ENCODE measurements at places on chromosomes 12 and 14.

- peak; percentile 74 for DNase-seq
These were observed 10.7 kb downstream of the STAC3 start for GRCh38 chr12:57240066-57240921.

DNA sequence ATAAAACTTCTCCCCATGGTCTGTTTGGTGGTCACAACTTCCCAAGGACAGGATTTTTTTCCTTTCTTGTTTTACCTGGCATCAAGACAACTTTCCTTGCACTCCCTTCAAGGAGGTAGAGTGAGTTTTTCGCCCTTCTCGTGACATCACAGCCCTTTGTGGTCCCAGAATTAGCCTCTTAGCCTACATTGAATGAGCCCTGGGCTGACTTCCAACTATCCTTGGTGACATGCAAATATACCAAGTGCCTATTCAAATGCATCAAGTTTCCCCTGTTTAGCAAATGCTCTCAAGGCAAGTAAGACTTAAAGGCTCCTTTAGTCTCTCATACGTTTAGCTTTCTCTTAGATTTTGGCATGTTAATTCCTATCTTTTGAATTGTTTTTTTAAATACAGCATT is 36.6 kb downstream of the TC2N start:
- DNase-seq: peak; percentile 49

GRCh38 chr12:105106621-105107020 is 910 bp upstream of the WASHC4 start:
- DNase-seq: no peak

DNA sequence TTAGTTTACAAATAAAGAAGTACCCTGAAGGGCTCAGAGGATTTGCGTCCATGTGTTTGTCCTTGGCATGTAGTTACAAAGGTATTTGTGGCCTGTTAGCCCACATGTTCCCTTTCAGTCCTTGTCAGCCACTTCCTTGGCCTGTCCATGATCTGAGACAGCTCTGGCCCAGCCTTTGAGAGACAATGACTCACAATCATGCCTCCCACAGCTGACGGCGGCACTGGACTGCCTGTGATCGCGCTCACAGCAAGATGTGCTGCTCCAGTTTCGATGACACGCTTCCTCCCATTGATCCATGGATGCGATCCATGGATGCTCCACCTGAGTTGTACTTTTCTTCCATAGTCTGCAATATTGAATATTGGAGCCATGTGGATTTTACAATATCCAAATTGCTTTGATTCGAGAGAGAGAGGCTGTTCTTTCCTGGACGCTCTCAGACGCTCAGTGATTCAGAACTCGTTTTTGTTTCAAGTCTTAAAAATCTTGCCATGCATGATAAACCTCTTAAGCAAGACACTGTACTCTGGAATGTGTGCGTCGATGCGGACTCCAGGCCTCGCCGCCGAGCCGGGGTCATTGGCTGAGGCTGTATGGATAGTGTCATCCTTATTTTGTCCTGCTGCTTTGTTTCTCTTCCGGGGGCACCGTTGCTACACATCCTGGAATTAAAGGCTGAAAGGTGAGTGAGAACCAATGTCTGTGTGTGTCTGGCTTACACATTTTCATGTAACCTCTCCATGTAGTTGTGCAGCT is 220.1 kb downstream of the GLT1D1 start:
- DNase-seq: no peak

- DNase-seq: no peak
These were observed 132.7 kb downstream of the PAPOLA start for GRCh38 chr14:96634896-96635295.

DNA sequence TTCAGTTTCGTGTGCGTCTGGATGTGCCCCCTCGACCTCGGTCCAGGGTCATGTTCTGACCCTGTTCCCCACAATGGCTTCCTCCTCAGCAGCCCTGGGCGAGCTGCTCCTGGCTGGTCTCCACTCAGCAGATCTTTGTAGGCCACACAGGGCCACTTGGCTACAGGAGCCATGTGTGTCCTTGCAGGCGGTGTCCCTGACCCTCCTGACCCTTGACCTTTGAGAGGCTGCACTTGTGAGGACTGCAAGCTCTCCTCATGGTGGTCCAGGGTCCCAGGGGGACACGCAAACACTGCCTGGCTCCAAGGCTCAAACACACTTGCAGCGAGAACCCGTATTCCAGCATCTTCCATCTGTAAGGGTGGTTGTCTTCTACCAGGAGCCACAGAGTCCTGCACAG is 7.5 kb upstream of the SIVA1 start:
- DNase-seq: no peak

DNA sequence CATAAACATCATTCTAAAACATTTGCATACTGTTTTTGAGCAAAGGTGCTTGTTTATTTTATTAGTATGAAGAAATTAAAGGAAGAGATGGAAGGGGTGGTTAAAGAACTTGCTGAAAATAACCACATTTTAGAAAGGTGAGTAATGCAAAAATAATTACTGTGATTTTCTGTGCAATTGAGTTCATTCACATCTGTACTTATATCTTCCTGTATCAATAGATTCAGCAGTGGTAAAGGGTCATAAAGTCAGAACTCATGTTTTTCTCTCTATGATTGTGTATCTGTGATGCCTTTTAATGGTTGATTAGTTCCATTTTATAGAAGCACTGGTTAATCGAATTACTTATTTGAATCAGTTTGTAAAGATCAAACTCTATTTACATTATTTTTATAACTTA is 46.0 kb downstream of the TBK1 start:
- DNase-seq: no peak

- DNase-seq: no peak
These were observed 16.3 kb upstream of the NOS1 start for GRCh38 chr12:117377758-117378157.

DNA sequence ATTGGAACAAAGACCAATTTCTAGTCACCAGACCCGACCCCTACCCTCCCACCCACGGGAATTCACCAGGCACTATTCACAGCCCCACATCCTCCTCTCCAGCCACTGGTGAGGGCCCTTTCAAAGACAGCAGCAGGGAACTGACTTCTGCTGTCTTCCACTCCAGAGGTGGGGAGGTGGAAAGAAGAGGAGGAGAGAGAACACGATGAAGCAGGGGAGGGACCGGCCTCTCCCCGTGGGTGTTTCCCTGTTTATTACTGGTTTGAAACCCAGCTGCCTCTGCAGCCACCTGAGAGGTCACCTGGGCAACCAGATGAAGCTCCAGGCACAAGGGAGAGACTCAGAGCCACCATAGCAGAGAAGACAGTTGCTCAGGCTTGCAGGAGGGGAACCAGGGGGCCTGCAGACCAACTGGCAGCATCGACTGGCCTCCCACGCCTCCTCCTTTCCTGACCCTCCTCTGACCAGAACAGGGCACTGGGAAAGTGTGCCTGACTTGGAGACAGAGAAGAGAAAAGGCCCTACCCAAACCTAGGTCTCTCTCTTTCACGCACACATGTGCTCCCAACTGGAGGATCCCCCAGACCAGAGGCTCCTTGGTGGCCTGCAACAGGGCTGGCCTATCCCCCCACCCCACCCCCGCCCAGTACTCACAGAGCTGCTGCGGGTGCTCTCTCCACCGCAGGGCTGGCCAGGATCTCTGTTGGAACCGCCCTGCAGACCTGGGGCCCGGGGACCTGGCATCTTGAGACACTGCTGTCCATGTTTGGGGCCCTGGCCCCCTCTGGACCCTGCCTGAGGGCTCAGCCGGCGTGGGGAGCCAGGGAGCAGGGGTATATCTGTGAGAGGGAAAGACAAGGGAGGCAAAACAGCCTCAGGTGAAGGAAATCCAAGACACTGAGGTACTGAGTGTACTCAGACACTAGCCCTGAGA is 22.8 kb downstream of the ANO2 start:
- DNase-seq: no peak

- DNase-seq: no peak
These were observed 2.2 kb downstream of the THAP2 start for GRCh38 chr12:71666259-71666658.

GRCh38 chr14:103882503-103883262 is 35.3 kb upstream of the PPP1R13B start:
- no peak for DNase-seq

DNA sequence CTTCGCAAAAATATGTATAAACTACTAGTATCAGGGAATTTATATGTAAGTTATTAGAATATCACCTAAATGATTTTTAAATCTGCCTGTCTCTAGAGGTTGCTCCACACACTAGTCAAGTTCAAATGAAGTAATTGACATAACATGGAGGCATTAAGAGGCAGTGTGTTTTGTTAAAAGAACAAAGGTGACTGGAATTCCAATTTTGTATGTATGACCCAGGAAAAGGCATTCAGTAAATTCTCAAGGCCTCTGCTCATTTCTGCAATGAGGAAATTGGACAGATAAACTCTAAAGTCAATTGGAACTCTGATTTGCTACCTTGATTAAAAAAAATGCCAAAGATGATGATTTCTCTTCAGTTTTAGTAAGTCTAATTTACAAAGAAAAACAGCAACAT is 117.1 kb downstream of the NAV3 start:
- no peak for DNase-seq

DNA sequence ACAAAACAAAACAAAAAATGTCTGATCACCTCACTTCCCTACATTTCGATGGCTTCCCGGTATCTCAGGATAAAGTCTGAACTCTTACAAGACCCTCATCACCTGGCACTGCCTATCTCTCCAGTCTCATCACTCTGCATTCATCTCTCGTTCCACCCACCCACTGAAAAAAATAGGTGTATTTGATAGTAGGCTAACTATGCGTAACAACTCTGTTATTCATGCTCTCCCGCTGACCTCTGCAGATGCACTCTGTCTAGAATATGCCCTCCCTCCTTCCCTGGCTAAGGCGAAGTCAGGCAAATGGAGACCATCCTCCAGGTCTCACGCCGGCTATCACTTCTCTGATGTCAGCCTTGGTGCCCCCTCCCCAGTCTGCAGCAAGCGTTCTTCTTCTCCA is 44.9 kb downstream of the EFCAB11 start:
- DNase-seq: no peak

- no peak for DNase-seq
These were observed 61.3 kb downstream of the PHLDA1 start for GRCh38 chr12:75970310-75970709.

GRCh38 chr14:64112867-64113678 is 181.1 kb downstream of the ESR2 start:
- peak; percentile 86 for DNase-seq

DNA sequence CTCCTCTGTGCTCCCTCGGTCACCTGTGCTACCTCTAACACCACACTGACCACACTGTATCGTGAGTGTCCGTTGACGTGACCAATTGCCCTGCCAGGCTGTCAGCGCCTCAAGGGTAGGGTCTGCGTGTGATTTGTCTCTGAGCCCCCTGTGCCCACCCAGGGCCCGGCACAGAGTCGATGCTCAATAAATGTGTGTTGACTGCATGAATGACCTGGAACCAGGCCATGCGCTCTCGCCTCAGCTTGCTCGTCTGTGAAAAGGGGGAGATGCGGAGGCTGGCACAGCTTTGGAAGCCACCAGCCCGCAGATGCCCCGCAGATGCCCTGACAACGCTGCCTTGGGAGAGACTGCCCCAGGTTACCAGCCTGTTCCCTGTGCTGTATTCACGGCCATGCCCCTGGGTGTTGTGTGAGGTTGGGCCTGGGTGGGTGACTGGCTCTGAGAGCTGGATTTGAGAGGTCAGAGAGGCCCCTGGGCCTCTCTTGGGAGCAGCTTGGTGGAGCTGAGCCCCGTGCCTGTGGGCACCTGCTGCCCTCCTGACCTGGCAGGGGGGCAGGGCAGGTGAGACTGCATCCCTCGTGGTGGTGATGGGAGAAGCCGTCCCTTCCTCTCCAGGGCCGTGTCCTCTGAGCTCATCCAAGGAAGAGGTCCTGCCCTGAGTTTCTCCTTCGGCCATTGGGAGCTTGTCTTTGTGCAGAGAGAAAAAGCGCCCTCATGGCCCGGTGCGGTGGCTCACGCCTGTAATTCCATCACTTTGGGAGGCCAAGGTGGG is 43.2 kb downstream of the CYP46A1 start:
- peak; percentile 11 for DNase-seq

- DNase-seq: no peak
These were observed 336.3 kb downstream of the DAD1 start for GRCh38 chr14:22252686-22253085.

DNA sequence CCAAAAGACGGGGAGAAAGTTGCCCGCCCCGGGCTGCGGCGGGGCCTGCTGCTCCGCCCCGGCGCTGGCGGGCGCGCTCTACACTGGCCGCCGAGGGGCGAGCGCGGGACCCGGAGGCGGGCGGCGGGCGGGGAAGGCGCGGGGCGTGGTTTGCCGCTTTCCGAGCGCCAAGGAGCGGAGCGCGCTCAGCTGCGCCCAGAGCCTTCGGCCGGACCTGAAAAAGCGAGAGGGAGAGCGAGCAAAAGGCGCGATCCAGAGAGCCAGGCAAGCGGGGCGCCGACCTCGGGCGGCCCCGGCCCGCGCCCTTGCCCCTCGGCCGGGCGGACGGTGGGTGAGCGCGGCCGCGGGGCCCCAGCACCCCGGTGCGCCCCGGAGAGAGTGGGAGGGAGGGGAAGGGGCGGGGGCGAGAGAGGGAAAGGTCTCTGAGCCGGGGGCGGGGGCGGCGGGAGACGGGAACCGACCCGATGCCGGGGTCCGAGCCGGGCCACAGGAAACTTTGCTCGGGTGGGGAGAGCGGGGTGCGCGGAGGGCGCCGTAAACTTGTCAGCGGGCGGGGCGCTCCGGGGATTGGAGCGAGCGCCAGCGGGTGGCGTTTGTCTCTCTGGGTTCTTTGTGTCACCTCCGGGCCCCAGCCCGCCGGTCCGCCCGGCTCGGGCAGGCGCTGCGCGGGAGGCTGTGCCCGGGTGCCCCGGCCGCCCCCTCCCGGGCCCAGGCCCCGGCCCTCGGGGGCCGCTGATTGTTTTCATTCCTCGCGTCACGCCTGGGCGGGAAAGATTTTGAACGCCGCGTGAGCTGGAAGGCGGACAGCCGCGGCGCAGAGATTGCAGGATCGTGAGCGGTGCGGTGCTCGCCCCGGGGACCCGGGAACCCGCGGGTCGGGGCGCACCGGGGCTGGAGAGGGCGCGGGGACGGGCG is at the start of gene SYNE2:
Gene SYNE2, plus strand, starts transcription at position 188 of the 915 bp plus-strand sequence. CDS start 56,145 bp downstream, outside the sequence.
- peak; percentile 89 for DNase-seq

DNA sequence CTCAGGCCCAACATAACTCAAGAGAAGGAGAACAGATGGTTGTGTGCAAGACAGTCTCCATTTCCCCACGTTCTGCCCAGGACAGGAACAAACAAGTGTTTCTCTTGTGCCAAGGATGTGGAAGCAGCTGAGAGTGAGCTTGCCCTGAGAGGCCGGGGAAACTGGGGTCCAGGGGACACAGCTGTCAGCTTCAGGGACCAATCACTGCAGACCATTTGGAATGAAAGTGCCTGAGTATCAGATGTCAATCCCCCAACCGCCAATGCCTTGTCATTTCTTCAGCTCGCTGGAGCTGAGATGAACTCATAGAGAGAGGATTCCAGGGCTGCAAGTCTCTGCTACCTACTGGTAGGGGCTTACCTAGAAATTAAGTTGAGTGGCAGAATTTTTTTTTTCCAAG is 71.9 kb upstream of the METAP2 start:
- no peak for DNase-seq
